CD4-positive, alpha-beta T cell (primary cell): ENCODE measurements at places on chromosomes 16 and 17. TPM values are rescaled to one million over a fixed set of nuclear protein-coding genes. Genes with fewer than 3 reads are reported as not detected.

DNA sequence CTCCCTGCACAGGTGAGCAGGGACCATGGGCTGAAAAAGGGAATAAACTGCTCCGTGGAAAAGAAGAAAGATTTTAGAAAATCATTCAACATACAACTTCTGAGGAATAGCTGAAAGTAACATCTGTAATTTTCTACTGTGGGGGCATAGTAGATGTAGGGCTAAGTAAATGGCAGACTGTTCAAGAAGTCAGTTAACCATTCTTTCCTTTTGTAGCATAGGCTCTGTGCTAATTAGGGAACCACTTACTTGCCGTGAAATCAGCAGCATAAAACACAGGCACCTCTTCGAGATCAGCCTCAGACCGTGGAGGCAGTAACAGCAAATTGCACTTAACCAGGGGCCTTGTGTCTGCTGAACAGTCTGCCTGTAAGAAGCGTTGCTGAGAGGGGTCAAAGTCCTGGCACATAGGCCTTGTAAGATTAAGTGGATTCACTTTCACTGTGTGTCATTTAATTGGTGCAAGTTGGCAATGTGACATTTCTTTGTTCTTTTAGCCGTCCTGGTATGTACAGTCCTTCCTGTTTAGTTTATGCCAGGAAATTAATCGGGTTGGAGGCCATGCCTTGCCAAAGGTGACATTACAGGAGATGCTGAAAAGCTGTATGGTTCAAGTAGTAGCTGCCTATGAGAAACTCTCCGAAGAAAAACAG lies 10.4 kb downstream of the COG1 start:
- H3K36me3 ChIP-seq, result peaks cover 83% of the 10 kb centered on the region
- H3K4me1 ChIP-seq, result peaks cover 24% of the 10 kb centered on the region

DNA sequence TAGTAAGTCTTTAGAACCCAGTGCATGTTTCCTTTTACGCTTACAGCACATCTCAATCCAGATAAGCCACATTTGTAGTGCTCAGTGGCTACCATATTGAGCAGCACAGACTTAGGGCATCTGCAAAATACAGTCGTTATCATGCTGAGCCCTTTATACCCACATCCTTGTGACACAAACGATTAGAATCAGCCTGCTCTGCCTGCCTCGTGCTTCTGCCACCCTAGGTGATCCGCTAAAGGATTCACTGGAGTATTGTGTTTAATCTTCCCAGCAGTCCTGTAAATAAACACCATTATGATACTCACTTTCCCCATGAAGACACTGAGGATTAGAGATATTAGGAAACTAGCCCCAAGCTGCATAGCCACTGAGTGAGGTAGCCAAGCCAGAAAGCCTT lies 51.3 kb upstream of the FA2H start:
- H3K4me1 ChIP-seq, result no peaks in the 10 kb centered on the region
- no peak overlapping the region for H3K4me3 ChIP-seq
- no peak for DNase-seq
- H3K27me3 ChIP-seq, result no peaks in the 10 kb centered on the region

HS3ST3A1 gene
- 0.22 TPM for total RNA-seq

TP53TG3E gene
- total RNA-seq, result not detected

DNA sequence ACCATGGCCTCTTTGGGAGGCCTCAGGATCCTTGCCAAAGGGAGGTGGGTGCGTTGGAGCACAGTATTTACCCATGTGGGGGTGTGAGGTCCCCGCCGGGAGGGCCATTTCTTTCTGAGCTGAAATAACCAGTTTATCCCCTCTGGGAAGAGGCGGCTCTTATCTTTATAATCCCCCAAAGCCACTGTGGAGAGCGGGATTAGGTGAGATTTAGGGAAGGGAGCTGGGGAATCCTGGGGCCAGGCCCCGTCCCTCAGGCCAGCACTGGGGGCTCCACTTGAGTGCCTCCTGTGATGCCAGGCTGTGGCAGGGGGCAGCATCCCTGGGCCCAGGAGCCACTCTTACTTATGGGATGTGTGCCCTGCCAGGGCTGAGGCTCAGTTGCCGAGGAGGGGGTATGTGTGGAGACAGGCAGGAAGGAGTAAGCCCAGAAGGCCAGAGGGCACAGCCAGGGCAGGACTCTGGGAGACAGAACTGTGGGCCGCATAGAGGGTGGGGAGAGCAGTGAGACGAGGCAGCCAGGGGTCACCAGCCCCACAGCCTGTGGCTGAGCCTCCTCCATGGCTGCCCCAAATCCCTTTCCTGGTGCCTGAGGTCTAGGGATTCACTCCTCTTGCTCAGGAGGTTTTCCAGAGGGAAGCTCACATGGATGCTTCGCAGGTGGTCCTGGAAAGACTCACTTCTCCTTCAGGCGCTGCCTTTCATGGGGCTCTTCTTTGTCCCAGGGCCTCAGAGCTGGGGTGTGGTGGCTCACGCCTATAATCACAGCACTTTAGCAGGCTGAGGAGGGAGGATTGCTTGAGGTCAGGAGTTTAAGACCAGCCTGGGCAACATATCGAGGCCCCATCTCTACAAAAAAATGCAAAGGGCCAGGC lies 25.0 kb downstream of the TMEM94 start:
- H3K4me1 ChIP-seq, result peaks cover 7% of the 10 kb centered on the region
- H3K36me3 ChIP-seq, result peaks cover 19% of the 10 kb centered on the region
- no peaks in the 10 kb centered on the region for H3K27me3 ChIP-seq
- no peak overlapping the region for H3K4me3 ChIP-seq
- H3K27ac ChIP-seq, result no peak overlapping the region
- no peak for DNase-seq

- H3K27ac ChIP-seq, result no peak overlapping the region
- DNase-seq, result no peak
- no peaks in the 10 kb centered on the region for H3K27me3 ChIP-seq
- no peaks in the 10 kb centered on the region for H3K36me3 ChIP-seq
Observed at GRCh38 chr16:46733319-46733830, 14.8 kb downstream of the MYLK3 start.

ZNF287 gene
- 7.8 TPM for total RNA-seq

IRF8 gene
- total RNA-seq, result 11.3 TPM

DNA sequence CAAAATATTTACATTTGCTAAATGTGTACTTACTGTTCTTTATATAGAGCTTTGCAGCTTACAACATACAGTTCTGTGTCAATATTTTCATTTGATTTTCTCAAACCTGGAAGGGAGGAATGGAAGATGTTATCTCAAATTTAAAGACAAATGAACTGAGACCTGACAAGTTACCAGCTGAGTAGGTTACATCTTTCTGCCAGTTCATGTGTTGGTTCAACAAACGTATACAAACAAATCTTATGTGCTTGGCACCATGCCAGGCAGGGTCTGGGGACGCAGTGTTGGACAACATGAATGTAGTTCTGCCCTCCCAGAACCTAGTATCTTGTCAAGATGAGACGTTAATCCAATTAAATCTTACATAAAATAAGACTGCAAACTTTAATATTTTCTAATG lies 507.5 kb upstream of the HSBP1 start:
- no peak for DNase-seq
- H3K27me3 ChIP-seq, result no peaks in the 10 kb centered on the region
- H3K4me3 ChIP-seq, result no peak overlapping the region
- H3K36me3 ChIP-seq, result no peaks in the 10 kb centered on the region

GRCh38 chr16:19715566-19715965 lies 2.5 kb downstream of the KNOP1 start:
- peaks cover 26% of the 10 kb centered on the region for H3K4me1 ChIP-seq
- no peak for DNase-seq
- H3K27me3 ChIP-seq, result no peaks in the 10 kb centered on the region
- peaks cover 42% of the 10 kb centered on the region for H3K36me3 ChIP-seq
- H3K27ac ChIP-seq, result no peak overlapping the region
- no peak overlapping the region for H3K4me3 ChIP-seq

DNA sequence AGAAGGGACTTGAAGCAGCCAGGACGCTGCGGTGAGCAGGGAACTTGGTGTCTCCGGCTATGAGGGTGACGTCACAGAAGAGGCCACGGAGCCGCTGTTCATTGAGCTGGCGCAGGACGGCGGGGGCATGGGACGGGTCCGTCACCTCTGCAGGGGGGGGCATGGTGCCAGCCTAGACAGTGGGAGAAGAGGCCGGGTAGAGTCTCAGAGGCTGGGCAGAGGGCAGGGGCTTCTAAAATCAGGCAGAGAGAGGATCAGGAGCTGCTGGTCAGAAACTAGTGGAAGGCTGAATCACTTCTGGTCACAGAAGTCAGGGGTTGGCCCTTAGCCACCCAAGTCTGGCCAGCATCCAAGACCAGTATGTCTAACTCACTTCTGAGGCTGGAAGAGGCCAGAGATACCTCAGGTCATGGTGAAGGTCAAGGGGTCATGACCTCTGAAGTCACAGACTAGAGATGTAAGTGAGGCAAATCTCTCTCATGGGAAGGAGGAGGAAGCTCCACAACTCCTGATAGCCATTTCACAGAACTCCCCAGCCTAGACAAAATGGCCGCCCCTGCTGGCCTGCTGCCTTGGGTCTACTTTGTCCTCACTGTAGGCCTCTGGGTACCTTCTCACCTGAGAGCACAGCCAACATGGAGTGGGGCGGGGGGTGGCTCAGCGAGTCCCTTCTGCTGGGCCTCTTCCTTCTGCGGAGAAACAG lies 12.6 kb downstream of the ZBTB4 start:
- peaks cover 13% of the 10 kb centered on the region for H3K4me1 ChIP-seq
- DNase-seq, result no peak
- H3K36me3 ChIP-seq, result peaks cover 38% of the 10 kb centered on the region
- H3K27me3 ChIP-seq, result no peaks in the 10 kb centered on the region
- H3K27ac ChIP-seq, result no peak overlapping the region

TTLL6 gene
- not detected for total RNA-seq

DNA sequence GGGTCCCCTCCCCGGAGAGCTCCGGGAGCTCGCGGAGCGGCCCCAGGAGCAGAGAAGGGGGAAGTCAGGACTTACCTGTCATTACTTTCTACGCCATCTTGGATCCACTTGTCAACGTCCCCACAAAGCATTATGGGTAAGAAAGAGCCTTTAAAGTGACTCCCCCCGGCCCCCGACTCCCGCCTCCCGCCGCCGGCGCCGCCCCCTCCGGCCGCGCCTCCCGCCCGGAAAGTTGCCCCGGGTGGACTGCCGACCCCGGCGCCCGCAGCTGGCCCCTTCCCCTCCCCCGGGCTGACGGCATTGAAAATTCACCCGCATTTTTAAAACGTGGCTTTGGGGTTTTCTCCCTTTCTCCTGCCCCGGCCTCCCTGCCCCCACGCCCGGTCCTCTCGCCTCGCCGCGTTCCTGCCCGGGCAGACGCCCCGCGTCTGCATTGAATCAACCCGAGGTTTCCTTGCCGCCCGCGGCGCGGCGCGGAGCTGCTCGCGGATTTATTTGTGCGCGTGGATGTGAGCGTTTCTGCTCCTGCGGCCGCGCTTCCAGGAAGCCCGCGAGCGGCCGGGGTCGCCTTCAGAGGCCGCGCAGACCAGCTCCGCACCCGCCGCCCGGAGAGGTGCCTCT lies at the start of gene HELZ:
Gene HELZ, minus strand, starts transcription at position 124 of the 621 bp plus-strand sequence. CDS start 26,392 bp downstream, outside the sequence.
- H3K27me3 ChIP-seq, result no peaks in the 10 kb centered on the region
- H3K4me3 ChIP-seq, result peak within 1 kb of the TSS; percentile 94
- peak within 1 kb of the TSS; percentile 62 for H3K27ac ChIP-seq
- H3K36me3 ChIP-seq, result peaks cover 14% of the 10 kb centered on the region
- H3K4me1 ChIP-seq, result peaks cover 36% of the 10 kb centered on the region

GRCh38 chr17:50547736-50548083 lies 736 bp downstream of the SPATA20 start:
- no peaks in the 10 kb centered on the region for H3K36me3 ChIP-seq
- no peak for DNase-seq
- H3K4me3 ChIP-seq, result peak overlapping the region; percentile 56
- H3K27me3 ChIP-seq, result no peaks in the 10 kb centered on the region
- H3K4me1 ChIP-seq, result peaks cover 20% of the 10 kb centered on the region

DNA sequence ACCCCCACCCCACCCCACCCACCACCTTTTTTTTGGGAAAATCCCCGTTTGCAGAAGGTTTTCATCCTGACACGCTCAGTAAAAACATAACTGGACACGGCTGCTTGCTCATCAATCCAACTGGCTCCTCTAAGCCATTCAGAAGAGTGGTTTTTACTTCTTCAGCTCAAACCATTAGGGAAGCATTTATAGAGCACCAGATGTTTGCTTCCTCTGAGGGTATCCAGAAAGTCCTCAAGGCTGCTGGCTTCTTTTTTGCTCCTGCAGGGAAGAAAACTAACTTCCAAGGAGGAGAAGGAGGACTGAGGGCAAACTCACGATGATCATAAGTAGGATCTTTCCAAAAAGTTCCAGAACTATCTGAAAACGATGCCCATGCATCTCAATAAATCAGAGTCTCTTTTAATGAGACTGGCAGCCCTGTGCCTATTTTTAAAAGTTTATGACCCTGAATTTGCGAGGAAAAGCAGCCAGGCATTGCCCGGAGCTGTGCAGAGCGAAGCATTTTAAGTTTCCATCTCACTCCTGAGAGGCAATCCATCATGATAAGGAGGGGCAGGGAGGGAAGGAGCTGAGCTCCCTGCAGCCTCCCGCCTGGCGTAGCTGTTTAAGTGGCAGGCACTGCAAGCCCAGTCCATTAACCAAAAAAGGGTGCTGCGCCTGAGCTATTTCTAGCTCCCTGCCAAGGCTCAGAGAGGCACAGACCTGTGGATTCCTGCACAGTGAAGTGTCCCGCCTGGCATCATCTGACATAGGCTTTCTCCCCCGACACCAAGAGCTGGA lies 146.3 kb upstream of the FOXF1 start:
- H3K4me3 ChIP-seq, result no peak overlapping the region
- H3K4me1 ChIP-seq, result no peaks in the 10 kb centered on the region
- DNase-seq, result no peak

TCAP gene
- total RNA-seq, result 6.4 TPM

PIGS gene
- total RNA-seq, result 73.8 TPM

CCL3 gene
- 1.0 TPM for total RNA-seq

DNA sequence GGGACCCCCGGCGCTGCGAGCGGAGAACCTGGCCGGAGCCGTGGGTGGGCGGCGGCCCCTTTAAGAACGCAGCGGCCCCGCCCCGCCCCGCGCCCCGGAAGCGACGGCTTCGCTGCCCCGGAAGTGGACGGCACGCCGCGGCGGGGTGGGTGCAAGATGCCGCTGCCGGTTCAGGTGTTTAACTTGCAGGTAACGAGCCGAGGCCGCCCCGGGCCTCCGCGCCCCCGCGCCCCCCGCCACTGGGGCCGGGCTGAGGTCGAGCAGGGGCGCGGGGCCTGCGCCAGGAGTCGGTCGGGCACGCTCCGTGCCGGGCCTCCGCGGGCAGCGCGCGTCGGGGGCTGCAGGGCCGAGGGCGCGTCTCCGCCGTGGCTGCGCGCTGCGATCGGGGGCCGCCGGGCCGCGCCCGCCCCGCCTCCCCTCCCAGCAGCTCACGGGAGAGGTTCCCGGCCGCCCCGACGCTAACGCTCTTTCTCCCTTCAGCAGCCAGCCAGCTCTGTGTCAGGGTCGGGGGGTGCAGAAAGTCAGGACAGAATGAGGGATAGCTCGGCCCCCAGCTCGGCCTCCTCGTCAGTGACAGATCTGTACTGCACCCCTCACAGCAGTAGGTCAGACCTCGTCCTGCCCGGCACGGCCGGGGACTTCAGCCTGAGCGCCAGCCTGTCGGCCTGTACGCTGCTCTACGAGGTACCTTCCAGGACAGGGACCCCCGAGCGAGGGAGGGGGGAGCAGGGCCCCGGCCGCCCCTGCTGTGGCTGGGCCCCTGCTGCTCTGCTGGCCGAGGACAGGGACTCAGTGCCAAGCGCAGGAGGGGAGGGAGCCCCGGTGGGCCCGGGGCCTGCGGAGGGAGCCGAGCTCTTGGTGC lies at the start of the genes GPS1 and RFNG:
Gene GPS1, plus strand, starts transcription at position 123 of the 862 bp plus-strand sequence. Its CDS starts 34 bp downstream, at position 157.
Gene RFNG, minus strand, starts transcription at position 36 of the 862 bp plus-strand sequence. CDS start 45 bp downstream, outside the sequence.
- peak; percentile 86 for DNase-seq
- no peak within 1 kb of the TSS for H3K27ac ChIP-seq
- peaks cover 41% of the 10 kb centered on the region for H3K4me1 ChIP-seq
- H3K27me3 ChIP-seq, result no peaks in the 10 kb centered on the region
